ENCODE measurements at places on chromosomes 2 and 18.

DNA sequence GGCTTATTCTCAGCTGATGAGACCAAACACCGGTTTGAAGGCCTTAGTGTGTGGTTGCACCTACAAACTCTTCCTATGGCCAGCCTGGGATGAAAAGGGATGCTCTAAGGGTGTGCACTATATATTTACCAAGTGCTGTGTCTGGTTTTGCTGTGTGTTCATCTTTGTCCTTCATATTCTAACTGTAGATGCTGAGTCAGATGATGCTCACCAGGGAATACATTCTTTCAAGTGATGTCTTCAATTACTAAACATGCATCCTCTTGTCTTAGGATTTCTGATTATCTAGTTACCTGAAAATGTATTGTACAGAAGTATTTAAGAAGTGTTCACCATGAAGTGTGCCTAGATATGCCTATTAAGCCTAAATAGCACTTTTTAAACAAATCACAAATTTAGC is 1111.6 kb upstream of the ZEB2 start:
- no peak overlapping the region for H3K4me3 ChIP-seq
- DNase-seq, result no peak
- H3K27me3 ChIP-seq, result no peaks in the 10 kb centered on the region

DNA sequence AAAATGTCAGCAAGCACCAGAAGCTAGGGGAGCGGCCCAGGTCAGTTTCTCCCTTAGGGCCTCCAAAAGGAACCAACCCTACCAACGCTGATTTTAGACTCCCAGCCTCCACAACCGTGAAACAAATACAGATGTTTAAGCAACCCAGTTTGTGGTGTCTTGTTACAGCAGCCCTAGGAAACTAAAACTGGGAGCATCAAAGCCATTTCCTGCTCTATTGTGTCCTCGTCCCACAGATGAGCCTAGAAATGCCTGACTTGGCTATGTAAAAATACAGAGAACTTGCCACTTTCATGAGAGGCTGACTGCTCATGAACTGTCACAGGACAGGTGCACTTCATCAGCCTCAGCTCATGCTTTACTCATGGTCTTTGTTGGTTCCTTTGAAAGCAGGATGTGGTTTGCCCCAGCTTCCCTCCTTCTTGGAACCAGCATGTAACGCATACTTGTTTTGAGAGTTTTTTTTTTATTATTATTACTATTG is 97.6 kb upstream of the SLC39A10 start:
- H3K4me3 ChIP-seq, result no peak overlapping the region
- H3K27me3 ChIP-seq, result no peaks in the 10 kb centered on the region
- DNase-seq, result peak; percentile 73
- H3K27ac ChIP-seq, result peak overlapping the region; percentile 69

DNA sequence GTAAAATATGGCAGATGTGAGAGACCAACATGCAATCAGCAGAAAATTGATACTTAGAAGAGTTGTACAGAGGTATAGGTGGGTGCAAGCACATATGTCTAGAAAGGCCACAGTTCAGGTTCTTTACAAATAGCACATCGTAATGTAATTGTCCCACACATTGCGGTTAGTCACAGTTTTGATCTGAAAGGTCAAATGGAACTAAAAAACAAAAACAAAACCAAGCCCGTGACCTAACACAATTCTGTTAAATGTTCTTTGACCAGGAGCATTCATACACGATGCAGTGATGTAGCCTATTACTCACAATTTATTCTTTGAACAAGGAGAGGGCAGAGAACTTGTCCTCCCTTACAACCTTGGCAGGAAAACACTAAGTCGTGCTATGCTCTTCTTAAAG is 108.9 kb upstream of the MAP4K3 start:
- H3K4me3 ChIP-seq, result no peak overlapping the region
- no peak for DNase-seq
- no peak overlapping the region for H3K27ac ChIP-seq
- no peaks in the 10 kb centered on the region for H3K36me3 ChIP-seq

GRCh38 chr2:12265646-12266045 is 451.1 kb upstream of the TRIB2 start:
- DNase-seq, result no peak
- H3K36me3 ChIP-seq, result no peaks in the 10 kb centered on the region

DNA sequence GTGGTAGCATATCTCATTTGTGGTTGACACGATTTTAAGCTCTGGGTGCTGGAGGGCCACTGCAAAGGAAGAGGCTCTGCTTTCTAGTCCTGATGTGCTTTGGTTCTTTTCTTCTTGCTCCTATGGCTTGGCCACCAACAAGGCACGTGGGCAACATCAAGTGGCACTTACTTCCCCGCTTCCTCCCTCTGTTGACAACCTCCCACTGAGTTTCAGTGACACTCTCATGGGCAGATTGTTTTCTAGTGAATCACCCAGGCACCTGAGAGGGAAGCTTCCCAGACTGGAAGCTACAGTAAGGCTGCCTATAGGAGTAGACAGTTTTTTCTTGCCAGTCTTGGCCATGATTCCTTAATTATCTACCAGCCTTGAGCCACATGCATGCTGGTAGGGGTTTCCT is 89.0 kb downstream of the NBAS start:
- H3K36me3 ChIP-seq, result peaks cover 37% of the 10 kb centered on the region
- no peak overlapping the region for H3K4me3 ChIP-seq
- H3K27me3 ChIP-seq, result no peaks in the 10 kb centered on the region
- no peak for DNase-seq

DNA sequence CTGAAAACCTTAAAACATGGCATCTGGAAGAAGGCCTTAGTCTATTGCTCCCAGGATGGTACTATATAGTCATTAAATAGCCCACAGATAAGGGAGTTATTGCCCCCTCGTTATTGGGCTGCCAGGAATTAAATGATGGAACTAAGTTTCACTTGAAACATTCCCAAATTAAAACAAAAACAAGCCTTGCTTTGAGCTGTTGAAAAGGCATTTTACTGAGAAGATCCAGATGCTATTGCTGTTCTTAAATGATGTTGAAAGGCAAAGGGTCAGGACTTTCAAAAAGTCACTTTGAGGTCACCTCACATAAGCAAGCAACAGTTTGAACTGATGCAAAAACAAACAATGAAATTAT is 2.0 kb upstream of the AMMECR1L start:
- DNase-seq, result no peak
- H3K27me3 ChIP-seq, result no peaks in the 10 kb centered on the region
- no peak overlapping the region for H3K27ac ChIP-seq
- H3K36me3 ChIP-seq, result no peaks in the 10 kb centered on the region
- no peak overlapping the region for H3K4me3 ChIP-seq

DNA sequence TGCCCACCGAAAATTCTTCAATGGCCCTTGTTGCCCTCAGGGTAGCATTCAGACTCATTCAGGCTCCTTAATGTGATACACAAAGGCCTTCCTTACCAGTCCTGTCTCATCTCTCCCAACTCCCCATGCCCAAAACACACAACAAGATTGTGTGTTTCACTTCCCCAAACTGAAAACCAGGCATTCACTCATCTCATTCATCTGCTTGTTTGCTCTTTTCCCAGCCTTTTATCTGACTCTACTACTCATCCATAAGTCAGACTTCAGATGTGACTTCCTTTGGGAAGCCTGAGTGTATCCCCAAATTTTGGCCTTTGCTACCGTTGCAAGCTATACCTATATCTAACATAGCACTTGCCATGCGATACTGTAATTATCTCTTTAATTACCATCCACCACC is 9.7 kb upstream of the SLC39A10 start:
- no peaks in the 10 kb centered on the region for H3K4me1 ChIP-seq
- no peaks in the 10 kb centered on the region for H3K27me3 ChIP-seq
- H3K4me3 ChIP-seq, result no peak overlapping the region
- no peaks in the 10 kb centered on the region for H3K36me3 ChIP-seq

DNA sequence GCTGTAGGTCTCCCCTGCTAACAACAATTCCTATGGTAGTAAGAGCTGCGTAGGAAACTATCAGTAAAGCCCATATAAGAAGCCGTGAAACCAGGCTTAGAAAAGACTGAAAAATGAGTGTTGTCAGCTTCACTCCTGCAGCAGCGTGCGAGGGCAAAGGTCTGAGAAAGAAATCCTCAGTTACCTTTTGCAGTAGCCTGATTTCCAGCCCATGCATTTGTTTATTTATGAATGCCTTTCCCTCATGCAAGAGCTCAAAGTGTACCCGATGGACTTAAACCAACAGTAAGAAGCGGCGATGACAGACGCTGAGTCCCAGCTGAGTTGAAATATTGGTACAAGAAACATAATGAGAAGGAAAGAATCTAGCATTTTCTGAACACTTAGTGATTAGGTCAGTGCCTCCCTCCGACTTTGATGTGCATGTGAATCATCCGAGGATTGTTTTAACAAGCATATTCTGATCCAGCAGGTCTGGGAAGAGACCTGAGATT is 15.0 kb upstream of the POLI start:
- H3K27ac ChIP-seq, result no peak overlapping the region
- no peaks in the 10 kb centered on the region for H3K4me1 ChIP-seq
- H3K36me3 ChIP-seq, result no peaks in the 10 kb centered on the region
- no peaks in the 10 kb centered on the region for H3K27me3 ChIP-seq

- H3K27ac ChIP-seq, result no peak overlapping the region
- H3K36me3 ChIP-seq, result no peaks in the 10 kb centered on the region
- H3K4me3 ChIP-seq, result no peak overlapping the region
- no peak for DNase-seq
- H3K27me3 ChIP-seq, result no peaks in the 10 kb centered on the region
Observed at GRCh38 chr2:121561617-121562268, 31.1 kb downstream of the RNU4ATAC start.

- H3K4me1 ChIP-seq, result no peaks in the 10 kb centered on the region
- H3K36me3 ChIP-seq, result no peaks in the 10 kb centered on the region
- DNase-seq, result no peak
- H3K27ac ChIP-seq, result no peak overlapping the region
Observed at GRCh38 chr2:160052531-160052930, 9.9 kb downstream of the PLA2R1 start.

GRCh38 chr2:941871-942270 is 8.8 kb upstream of the SNTG2 start:
- no peak overlapping the region for H3K27ac ChIP-seq
- H3K4me3 ChIP-seq, result no peak overlapping the region
- no peaks in the 10 kb centered on the region for H3K4me1 ChIP-seq
- no peaks in the 10 kb centered on the region for H3K27me3 ChIP-seq
- no peak for DNase-seq

Data from effector memory CD4-positive, alpha-beta T cell (primary cell).